ENCODE measurements at places on chromosomes 16 and 17.

- no peak for DNase-seq
Observed at GRCh38 chr16:67448580-67448979, 17.7 kb downstream of the HSD11B2 start.

- no peak for DNase-seq
Observed at GRCh38 chr16:70432356-70432722, 6.6 kb downstream of the ST3GAL2 start.

DNA sequence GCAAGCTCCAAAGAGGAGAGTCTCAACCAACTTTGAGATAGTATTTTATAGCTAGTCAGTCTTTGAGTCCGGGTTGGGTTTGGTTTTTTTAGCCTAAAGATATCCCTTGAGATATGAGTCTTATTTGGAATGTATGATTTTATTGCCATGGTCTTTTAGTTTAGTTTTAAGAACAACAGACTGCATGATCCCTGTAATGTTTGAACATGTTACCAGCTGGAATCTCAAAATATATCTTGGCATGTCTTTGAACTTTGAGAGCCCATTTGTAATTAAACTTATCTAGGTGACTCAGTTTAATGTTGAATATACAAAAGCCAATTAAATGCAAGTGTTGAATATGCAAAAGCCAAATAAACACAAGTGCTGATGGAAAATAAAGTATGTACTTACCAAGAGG lies 100.6 kb downstream of the TANGO6 start:
- DNase-seq, result no peak

DNA sequence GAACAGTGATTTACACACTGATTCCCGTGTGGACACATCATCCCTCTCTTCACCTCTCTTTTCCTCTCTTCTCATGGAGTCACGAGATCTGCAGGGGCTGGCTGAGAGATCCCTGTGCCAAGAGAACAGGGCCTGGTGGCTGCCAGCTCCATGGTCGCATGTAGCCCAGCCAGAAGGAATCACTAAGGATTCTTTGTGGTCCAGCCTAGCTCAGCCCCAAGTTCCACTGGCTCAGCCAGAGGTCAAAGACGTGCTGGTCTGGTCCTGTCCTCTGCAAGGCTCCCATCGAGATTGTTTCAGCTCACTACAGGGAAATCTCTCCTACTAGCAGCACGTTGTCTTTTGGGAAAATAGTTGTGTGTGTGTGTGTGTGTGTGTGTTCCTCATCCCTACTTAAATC lies 66.4 kb downstream of the NDEL1 start:
- DNase-seq, result no peak

- DNase-seq, result no peak
Observed at GRCh38 chr16:702341-702740, 3.3 kb downstream of the FBXL16 start.

DNA sequence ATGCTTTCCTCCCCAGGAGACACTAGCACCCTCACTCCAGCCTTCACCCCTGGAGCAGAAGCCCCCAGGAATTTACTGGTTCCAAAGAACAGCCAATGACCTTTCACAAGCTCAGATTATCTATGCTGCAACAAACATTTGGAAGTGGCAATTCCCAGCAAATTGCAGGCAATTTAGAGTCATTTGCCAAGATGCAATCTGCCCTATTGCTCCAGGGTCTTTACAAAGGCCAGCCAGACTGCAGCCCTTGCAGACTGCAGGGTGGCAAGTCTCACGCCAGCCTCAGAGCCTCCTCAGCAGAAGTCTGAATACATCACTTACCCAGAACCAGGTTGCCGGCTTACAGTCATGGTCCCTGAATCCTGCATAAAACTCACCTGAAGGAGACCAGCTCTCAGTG lies 21.8 kb downstream of the AXIN1 start:
- no peak for DNase-seq

DNA sequence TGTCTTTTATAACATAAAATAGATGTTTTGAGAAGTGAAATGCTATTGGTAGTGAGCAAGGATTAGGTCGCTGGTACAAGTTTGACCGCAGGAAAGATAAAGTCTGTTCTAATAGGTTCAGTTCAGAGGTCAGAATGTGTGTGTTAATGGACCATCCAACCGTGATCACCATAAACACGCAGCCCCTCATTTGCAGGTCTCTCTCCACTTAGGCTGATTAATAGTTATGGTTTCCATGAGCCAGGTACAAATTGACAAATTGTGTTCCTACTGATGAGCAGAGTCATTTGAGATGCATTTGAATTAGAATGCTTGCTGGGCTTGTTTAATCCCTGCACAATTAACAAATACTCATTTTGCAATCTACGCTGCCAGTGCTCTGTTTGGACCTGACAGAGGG lies 318.1 kb upstream of the GOT2 start:
- no peak for DNase-seq

DNA sequence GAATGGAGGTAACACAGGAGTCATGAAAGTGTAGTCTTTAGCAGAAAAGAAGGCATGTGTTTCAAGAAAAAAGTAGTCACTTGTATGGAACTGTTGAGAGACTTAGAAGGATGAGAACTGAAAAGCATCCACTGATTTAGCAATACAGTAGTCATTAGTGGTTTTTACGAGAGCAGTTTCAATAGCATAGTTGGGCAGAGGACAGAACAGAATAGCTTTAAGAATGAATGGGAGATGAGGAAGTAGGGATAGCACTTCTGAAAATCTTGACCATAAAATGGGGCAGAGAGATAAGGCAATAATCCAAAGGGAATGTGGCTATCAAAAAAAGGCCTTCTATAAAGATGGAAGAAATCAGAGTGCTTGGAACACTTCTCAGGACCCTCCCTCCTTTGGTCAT lies 64.8 kb upstream of the C17orf78 start:
- DNase-seq, result no peak

DNA sequence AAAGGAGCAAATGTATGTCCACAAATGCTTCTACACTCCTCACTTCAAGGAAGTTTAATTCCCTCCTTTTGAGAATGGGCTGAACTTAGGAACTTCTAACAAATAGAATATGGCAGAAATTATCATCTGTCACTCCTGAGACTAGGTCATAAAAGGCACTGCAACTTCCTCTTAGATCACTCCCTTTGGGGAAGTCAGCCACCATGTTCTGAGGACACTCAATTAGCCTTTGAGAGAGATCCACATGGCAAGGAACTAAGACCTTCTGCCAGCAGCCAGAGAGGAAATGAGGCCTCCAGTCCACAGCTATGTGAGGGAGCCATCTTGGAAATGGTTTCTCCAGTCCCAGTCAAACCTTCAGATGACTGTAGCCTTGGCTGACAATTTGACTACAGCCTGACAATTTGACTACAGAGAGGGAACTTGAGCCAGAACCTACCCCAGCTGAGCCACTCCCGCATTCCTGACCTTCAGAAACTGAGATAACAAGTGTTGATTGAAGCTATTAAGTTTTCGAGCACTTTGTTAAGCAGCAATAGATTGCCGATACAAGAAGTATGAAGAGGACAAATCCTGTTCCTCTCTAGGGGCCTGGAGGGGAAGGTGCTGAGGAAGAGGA lies 113.4 kb upstream of the SEC14L1 start:
- DNase-seq, result no peak

DNA sequence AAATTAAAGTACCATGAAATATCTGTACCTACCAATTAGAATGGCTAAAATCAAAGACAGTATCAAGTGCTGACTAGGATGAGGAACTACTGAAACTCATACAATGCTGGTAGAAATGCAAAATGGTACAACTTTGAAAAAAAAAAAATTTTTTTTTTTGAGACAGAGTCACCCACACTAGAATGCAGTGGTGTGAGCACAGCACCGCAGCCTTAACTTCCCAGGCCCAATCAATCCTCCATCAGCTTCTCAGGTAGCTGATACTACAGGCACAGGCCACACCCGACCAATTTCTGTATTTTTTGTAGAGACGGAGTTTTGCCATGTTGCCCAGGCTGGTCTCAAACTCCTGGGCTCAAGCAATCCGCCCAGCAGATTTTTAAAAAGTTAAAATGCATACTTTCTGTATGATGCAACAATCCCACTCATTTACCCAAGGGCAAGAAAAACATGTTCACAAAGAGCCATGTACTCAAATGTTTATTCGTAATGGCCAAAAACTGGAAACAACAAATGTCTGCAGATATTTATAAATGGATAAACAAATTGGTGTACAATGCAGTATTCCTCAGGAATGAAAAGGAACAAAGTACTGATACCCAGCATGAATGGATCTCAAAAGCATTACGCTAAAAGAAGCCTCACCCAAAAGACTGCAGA lies 8.7 kb downstream of the SMURF2 start:
- DNase-seq, result no peak
